ENCODE measurements at places on chromosomes 11 and 22. TPM values are rescaled to one million over a fixed set of nuclear protein-coding genes. Genes with fewer than 3 reads are reported as not detected.

The OAF gene
- total RNA-seq, result 1.5 TPM

DNA sequence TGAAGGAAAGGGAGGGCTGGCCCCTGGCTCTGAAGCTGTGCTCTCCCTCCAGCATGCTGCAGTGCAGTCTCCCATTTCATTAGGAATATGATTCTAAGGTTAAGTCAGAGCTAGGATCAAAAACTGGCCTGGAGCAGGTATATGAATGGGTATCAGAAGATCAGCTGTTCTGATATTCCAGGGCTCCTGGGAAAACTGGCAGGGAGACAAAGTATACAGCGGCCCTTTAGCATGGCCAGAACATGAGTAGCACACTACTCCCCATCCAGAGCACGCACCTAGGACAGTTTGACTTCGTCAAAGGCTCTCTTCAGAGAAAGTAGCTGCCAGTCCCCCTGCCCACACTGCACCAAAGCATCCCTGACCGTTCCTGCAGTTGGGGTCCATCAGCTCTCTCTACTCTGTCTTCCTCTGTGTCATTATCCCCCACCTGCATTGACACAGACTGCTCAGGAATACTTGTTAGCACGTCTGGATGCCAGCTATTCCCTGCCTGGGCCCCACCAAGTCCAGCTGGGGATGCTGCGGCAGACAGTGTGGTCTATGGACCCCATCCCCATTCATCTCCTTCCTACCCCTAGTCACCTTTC is 4.0 kb upstream of the FCHSD2 start:
- no peak overlapping the region for H3K27ac ChIP-seq
- H3K4me3 ChIP-seq, result no peak overlapping the region
- H3K36me3 ChIP-seq, result no peaks in the 10 kb centered on the region
- no peak for DNase-seq
- H3K4me1 ChIP-seq, result peaks cover 30% of the 10 kb centered on the region

DNA sequence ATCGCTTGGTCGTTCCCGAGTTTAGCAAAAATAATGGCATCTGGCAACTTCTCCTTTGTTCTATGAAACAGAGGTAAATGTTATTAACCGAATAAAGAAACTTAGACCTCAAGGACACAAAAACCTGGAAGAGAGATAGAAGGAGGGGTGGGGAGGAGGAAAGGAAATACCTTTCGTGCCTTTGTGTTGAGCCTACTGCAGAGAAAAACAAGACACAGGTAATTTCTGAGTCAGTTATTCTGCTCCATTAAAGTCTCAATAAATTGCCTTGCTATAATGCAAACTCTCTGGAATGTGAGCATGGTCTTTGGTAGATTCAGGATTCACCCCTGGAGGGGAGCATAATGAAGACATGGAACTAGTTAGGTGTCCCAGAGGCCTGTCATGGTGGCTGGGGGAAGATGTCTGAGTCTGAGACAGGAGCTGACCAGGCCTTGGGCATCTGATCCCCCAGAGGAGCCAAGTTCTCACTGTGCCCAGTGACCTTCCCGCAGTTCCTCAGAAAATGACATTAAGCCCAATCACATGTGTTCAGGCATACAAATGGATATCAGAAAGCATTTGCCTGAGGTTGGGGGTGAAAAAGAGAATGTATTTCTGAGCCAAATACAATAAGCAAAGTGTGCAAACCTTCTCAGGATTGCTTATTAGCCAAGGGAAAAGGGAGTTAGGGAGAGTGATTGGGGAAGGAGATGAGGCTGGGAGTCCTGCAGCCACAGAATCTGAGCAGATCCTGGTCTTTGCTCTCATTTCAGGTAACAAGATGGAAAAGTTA is 72.6 kb upstream of the CADM1 start:
- no peaks in the 10 kb centered on the region for H3K36me3 ChIP-seq
- H3K4me3 ChIP-seq, result no peak overlapping the region
- no peak overlapping the region for H3K27ac ChIP-seq
- no peak for DNase-seq
- H3K27me3 ChIP-seq, result peaks cover 6% of the 10 kb centered on the region
- no peaks in the 10 kb centered on the region for H3K4me1 ChIP-seq

The OR2AG2 gene
- 0.05 TPM for total RNA-seq

The BIRC2 gene
- 26.9 TPM for total RNA-seq

GRCh38 chr11:44658506-44658850 is 68.3 kb upstream of the TSPAN18 start:
- no peak overlapping the region for H3K4me3 ChIP-seq
- peak; percentile 65 for DNase-seq
- H3K27ac ChIP-seq, result no peak overlapping the region
- no peaks in the 10 kb centered on the region for H3K36me3 ChIP-seq

DNA sequence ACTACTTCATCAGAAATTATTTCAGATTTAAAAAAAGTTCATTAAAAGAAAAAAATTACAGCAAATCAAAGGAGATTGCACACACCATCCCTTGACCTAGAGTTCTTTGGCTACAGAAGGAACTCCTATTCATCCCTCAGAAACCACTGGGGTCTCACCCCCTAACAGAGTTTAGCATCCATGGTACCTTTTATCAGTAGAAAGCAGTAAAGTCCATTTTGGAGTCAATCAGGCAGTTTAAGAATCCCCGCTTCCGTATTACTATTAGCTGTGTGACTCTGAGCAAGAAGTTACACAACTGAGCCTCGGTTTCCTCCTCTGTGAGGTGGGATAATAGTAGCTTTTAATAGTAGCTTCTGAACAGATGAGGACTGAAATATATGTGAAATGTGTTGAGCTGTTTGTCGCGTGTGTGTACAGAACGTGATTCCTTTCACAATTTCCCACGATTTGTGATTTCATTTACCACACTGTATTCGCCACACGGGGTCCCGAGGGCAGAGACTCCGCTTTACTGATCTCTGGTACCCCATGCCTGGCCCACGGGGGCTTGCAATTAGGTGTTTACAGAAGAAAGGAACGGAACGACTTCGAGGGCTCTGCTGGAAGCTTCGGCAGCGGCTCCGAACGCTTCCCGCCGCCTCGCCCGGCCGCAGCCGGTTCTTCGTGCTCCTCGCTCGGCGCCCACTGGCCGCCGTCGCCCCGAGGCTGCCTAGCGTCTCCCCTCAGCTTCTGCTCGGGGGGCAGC is 72.5 kb upstream of the ZBED5 start:
- peak; percentile 14 for DNase-seq
- no peaks in the 10 kb centered on the region for H3K36me3 ChIP-seq
- H3K4me3 ChIP-seq, result peak overlapping the region; percentile 67
- peaks cover 12% of the 10 kb centered on the region for H3K4me1 ChIP-seq
- H3K27ac ChIP-seq, result no peak overlapping the region

DNA sequence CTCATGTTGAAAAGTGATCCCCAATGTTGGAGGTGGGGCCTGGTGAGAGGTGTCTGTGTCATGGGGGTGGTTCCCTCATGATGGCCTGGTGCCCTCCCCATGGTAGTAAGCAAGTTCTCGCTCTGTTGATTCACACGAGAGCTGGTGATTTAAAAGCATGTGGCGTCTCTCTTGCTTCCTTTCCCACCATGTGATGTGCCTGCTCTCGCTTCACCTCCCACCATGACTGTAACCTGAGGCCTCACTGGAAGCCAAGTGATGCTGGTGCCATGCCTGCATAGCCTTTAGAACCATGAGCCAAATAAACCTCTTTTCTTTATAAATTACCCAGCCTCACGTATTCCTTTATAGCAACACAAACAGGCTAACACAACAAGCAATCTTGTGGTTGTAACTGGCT is 52.4 kb downstream of the VSIG10L2 start:
- no peak for DNase-seq
- H3K4me3 ChIP-seq, result no peak overlapping the region
- no peak overlapping the region for H3K27ac ChIP-seq
- H3K36me3 ChIP-seq, result peaks cover 4% of the 10 kb centered on the region
- H3K4me1 ChIP-seq, result peaks cover 4% of the 10 kb centered on the region
- H3K27me3 ChIP-seq, result no peaks in the 10 kb centered on the region

The MUC6 gene
- not detected for total RNA-seq

- H3K36me3 ChIP-seq, result no peaks in the 10 kb centered on the region
- no peak for DNase-seq
- peaks cover 2% of the 10 kb centered on the region for H3K27me3 ChIP-seq
These were observed 403.2 kb upstream of the DDI1 start for GRCh38 chr11:103633068-103633788.

- no peaks in the 10 kb centered on the region for H3K27me3 ChIP-seq
- no peak for DNase-seq
- no peaks in the 10 kb centered on the region for H3K4me1 ChIP-seq
- H3K36me3 ChIP-seq, result peaks cover 4% of the 10 kb centered on the region
These were observed 110.9 kb downstream of the KCNC1 start for GRCh38 chr11:17845431-17845881.

The NXPE2 gene
- total RNA-seq, result not detected

DNA sequence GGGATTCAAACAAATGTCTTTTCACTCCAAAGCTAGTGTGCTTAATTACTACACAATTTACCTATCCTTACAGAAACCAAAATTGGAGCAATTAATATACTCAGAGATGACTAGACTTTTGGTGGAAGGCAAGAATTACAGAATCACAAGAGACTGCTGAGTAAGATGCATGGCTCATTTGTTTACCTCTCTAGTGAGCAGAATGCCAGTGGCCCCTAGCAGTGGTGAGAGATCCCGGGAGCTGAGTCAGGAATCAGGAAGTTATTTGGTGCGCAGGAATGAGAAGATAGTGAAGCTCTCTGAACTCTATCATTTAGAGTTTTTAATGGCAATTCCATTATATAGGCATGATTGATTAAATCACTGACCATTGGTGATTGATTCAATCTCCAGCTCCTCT is 188.9 kb upstream of the SESN3 start:
- H3K36me3 ChIP-seq, result no peaks in the 10 kb centered on the region
- no peak for DNase-seq
- no peak overlapping the region for H3K4me3 ChIP-seq
- H3K27me3 ChIP-seq, result no peaks in the 10 kb centered on the region
- no peak overlapping the region for H3K27ac ChIP-seq
- no peaks in the 10 kb centered on the region for H3K4me1 ChIP-seq

- no peaks in the 10 kb centered on the region for H3K4me1 ChIP-seq
- H3K27me3 ChIP-seq, result no peaks in the 10 kb centered on the region
- H3K27ac ChIP-seq, result no peak overlapping the region
- H3K36me3 ChIP-seq, result no peaks in the 10 kb centered on the region
- no peak overlapping the region for H3K4me3 ChIP-seq
These were observed 1.5 kb downstream of the MS4A8 start for GRCh38 chr11:60700689-60701468.

DNA sequence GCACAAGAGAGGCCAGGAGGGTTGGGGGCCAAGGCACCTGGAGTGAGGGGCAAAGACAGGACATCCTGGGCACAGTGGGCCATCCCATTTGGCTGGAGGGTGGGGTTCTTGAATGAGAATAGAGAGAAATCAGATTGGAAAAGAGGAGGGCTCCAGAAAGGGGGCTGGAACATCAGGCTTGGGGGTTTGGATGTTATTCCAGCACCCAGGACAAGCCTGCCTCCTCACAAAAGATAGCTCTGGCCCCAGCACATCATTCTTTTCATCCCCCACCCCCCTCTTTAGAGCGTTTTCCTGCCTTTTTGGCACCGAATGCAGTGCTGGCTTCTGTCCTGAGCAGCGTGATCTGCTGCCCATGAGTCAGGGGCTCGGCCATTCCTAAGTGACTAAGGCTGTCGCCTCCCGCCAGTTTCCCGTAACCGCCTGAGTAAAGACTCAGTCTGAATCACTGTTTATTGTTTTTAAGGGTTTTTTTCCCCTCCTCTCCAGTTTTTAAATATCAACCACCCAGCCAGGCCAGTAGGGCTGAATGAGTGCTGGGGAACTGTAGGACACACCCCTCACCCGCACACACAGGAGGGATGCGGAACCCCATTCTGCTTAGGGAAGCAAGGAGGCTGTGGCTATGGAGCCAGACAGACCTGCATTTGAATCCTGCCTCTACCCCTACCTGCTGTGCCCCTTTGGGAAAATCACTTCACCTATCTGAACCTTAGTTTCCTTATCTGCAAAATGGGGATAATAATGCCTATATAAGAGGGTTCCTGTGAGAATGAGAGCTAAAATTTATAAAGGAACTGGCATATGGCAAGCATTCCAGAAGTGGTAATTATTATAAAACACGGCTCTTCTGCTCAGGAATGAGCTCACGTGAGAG is 32.4 kb upstream of the NAV2 start:
- peaks cover 6% of the 10 kb centered on the region for H3K27me3 ChIP-seq
- no peak overlapping the region for H3K4me3 ChIP-seq
- H3K27ac ChIP-seq, result no peak overlapping the region
- no peaks in the 10 kb centered on the region for H3K36me3 ChIP-seq

GRCh38 chr22:37198258-37199102 is 10.4 kb upstream of the C1QTNF6 start:
- DNase-seq, result peak; percentile 97
- peaks cover 10% of the 10 kb centered on the region for H3K36me3 ChIP-seq
- H3K4me1 ChIP-seq, result peaks cover 54% of the 10 kb centered on the region
- peak overlapping the region; percentile 81 for H3K4me3 ChIP-seq

- no peaks in the 10 kb centered on the region for H3K27me3 ChIP-seq
- no peaks in the 10 kb centered on the region for H3K36me3 ChIP-seq
- H3K27ac ChIP-seq, result no peak overlapping the region
- no peak overlapping the region for H3K4me3 ChIP-seq
- no peak for DNase-seq
- H3K4me1 ChIP-seq, result peaks cover 9% of the 10 kb centered on the region
These were observed 299.7 kb downstream of the TTC28 start for GRCh38 chr22:28379951-28380350.

The MCHR1 gene
- total RNA-seq, result not detected

DNA sequence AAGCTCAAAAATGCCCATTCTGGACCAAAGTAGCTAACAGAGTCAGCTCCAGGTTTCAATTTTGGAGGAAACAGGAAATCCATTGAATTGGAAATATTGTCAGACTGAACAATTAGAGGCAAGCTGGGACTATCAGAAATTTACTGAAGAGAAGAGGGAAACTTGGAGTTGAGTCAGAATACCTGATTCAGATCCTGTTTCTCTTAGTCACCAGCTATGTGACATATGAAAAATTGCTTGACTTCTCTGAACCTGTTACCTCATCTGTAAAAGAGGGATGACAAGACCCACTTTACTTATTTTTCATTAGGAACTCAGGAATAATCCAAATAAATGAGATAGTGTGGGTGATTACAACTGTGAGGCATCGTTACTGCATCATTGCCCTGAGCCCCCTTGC is 148.9 kb upstream of the CADM1 start:
- H3K36me3 ChIP-seq, result no peaks in the 10 kb centered on the region
- H3K27me3 ChIP-seq, result peaks cover 26% of the 10 kb centered on the region
- no peaks in the 10 kb centered on the region for H3K4me1 ChIP-seq

- peaks cover 6% of the 10 kb centered on the region for H3K27me3 ChIP-seq
- H3K4me3 ChIP-seq, result no peak overlapping the region
- no peaks in the 10 kb centered on the region for H3K36me3 ChIP-seq
- no peak for DNase-seq
These were observed 58.9 kb upstream of the THY1 start for GRCh38 chr11:119481667-119482400.

- H3K36me3 ChIP-seq, result peaks cover 12% of the 10 kb centered on the region
- H3K27me3 ChIP-seq, result no peaks in the 10 kb centered on the region
- no peak overlapping the region for H3K4me3 ChIP-seq
- DNase-seq, result peak; percentile 82
These were observed 21.7 kb upstream of the PLAAT3 start for GRCh38 chr11:63635762-63636465.

Measured in activated naive CD4-positive, alpha-beta T cell treated with anti-CD3 and anti-CD28 coated beads for 36 hours (primary cell).